ENCODE measurements at places on chromosomes 7 and 10.

GRCh38 chr7:36966039-36966438 lies 241.7 kb upstream of the AOAH start:
- DNase-seq, result no peak

DNA sequence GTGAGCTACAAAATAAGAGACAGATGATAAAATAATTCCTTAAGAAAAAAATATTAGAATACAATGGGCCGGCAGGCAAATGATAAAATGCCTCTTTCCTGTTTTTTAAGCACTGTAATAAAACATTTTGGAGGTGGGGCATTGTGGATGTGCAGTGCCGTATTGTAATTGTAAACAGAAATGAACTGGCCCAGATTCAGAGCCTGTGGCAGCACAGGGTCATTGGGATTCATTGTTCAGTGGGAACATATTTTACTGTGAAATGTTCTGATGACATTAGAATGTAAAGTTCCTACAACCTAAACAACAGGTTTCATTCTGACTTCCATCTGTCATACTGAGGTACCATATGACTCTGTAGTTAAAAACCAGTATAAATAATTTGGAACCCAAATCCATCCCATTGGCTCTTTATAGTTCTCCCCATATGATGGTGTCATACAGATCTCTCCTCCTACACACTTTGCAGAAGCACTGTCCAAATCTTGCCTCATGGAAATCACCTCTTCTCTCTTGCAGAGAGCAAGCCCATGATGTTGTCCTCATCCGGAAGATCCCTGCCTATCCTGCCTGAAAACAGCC lies 264.6 kb downstream of the WDR37 start:
- DNase-seq, result no peak

DNA sequence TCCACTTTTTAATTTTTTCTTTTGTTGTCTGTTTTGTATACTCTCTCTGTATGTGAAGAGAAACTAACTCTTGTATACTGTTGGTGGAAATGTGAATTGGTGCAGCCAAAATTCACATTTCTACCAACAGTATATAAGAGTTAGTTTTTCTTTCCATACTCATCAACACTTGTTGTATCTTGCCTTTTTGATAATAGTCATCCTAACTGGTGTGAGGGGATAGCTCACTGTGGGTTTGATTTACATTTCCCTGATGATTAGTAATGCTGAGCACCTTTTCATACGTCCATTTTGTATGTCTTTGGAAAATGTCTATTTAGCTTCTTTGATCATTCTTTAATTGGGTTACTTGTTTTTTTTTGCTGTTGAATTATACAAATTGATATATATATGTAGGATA lies 375.5 kb upstream of the IGFBP3 start:
- DNase-seq, result no peak

GRCh38 chr7:44634187-44634838 lies 27.9 kb downstream of the OGDH start:
- DNase-seq, result no peak

DNA sequence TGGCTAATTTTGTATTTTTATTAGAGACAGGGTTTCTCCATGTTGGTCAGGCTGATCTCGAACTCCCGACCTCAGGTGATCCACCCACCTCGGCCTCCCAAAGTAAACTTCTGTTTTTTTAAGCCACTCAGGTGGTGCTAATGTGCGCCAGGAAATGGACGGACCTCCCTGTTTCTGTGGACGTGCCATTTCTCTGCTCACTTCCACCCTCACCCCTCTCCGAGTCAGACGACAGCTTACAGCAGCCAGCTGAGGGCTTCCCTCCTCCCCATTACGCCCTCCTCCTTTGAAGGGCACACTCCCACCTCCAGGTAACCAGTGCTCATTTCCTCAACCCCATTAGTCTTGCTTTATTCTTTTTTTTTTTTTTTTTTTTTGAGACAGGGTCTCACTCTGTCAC lies 41.7 kb upstream of the EZH2 start:
- no peak for DNase-seq

DNA sequence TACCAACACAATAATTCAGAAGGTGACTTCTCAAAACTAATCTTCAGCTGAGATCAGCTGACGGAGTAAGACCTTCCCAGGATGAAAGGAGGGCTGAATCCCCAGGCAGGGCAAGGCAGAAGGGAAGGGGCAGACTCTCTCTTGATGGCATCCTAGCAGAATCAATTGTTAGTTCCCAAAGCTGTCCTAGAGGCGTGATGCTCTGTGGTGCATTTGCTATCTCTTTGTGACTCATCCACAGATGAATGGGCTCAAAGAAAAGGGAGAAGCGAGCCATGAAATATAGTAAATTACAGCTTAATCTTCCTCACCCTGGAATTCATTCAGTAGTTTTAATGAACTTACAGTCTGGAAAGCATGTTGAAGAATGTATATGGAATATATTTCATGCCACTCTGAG lies 37.2 kb downstream of the PDE1C start:
- no peak for DNase-seq

DNA sequence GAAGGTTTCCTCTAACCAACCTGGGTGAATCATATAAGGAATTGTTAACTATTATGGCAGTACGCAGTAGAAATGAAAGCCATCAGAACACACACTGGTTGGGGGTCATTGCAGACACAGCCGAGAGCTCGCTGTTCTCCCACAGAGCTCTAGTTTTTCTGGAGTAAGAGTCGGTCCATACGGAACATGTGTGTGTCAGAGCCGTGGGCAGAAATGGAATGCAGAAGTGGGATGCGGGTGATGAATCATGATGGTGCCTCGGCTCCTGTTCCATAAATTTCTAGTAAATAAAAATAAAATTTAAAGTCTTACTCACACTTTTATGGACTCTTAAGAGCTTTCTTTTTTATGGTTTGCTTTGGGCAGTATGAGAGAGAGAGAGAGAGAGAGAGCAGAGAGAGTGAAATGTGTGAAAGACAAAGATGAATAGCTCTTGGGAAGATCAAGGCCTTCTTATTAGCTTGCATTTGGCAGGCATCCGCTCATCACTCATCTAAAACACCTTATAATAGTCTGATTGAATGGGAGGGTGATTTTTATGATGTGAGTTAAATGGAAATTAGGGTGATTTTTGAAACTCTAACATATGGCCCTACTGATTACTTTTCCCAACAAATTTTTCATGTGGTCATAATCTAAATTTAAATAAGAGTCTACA lies 98.8 kb upstream of the PFKP start:
- no peak for DNase-seq

GRCh38 chr7:131100357-131101054 lies 227.2 kb upstream of the MKLN1 start:
- DNase-seq, result no peak

- DNase-seq, result no peak
These were observed 16.5 kb downstream of the YKT6 start for GRCh38 chr7:44217223-44217714.

GRCh38 chr10:133324857-133325260 lies 11.8 kb downstream of the CALY start:
- no peak for DNase-seq

- DNase-seq, result no peak
These were observed 113.2 kb downstream of the DNAH11 start for GRCh38 chr7:21656081-21656480.

GRCh38 chr7:1679966-1680730 lies 10.1 kb downstream of the ELFN1 start:
- no peak for DNase-seq

Measured in islet precursor cell (in vitro differentiated cells).